ENCODE measurements at places on chromosomes 6 and 20.

DNA sequence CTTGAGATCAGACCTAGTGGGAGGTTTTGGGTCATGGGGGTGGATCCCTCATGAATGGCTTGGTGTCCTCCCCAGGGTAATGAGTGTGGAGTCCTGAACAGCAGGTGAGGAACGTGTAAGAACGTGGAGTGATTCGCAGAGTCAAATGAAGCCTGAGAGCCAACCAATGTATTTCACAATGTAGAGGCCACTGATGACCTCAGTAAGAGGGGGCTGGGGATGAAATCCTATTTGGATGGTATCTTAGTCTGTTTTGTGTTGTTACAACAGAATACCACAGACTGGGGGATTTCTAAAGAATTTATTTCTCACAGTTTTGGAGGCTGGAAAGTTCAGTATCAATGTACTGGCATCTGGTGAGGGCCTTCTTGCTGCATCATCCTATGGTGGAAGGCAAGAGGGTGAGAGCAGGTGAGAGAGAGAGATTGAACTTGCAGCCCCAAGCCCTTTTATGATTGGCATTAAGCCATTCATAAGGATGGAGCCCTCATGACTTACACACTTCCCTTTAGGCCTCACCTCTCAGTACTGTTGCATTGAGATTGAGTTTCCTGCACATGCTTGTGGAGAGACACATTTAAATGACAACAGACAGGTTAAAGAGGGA is 47.3 kb upstream of the HIVEP1 start:
- DNase-seq = no peak

GRCh38 chr6:43804550-43805223 is 34.7 kb downstream of the VEGFA start:
- no peak for DNase-seq

DNA sequence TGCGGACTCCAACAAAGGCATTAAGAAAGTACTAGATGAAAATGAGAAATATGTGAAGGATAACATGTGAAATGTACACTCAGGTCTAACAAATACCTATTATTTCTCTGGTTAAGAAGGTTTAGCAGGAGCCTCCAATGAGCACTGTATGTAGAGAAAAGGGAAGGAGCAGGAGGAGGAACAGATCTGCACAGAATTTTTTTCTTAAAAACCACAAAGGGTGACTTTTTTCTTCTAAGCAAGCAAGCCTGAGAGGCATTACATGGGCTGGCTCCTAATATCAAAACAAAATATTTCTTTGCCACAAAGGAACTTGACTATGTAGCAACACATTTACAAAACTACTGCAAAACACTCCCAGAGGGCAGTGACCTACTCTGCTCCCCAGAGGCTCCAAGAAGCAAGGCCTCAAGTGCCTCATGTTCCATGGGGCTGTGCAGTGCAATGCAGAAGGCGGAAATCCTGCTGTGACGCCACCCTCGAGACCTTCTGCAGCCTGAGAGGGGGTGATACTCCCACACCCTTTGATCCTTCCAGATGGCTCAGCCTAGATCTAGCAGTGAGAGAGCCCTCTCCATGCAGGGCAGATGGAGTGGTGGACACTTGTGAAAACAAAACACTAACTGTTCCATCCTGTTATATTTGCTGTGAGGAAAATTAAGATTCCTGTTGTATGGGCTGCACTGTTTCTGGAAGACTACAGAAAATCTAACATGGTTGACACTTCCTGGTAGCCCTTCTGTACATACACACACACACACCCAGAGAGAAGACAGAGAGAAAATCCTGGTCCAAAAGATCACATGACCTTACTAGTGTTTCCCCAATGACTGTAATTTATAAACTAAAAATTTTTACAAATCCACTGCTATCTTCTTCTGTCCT is 36.0 kb upstream of the SMIM29 start:
- DNase-seq = no peak

- no peak for DNase-seq
Measured at GRCh38 chr6:50330347-50330746, 280.6 kb upstream of the DEFB112 start.

DNA sequence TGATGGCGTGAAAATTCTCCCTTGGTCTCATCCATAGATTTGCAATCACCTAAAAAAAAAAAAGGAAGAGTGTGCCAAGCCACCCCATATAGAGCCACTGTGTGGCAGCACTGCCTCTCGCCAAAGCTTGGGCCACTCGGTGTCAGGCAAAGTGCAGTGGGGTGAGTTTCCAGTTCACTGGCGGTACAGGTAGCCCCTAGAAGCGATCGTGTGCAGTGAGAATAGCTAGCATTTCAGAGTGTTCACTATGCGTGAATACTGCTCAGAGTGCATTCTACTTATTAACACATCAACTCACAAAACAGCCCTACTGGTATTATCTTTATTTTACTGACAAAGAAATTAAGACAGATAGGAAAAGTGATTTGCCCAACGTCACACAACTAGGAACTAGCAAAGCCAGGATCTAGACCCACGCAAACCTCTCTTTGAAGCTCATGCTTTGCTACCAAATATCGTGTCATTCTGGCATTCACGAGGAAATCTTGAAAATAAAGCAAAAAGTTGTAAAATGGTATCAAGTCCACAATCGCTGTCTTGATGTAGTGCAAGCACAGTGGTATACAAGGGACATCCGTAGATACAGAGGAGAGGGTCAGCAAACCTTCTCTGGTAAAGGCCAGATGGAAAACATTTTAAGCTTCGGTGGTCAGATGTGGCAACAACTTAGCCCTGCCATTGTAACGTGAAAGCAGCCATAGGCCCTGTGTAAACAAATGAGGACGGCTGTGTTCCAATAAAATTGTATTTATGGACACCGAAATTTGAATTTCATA is 10.4 kb upstream of the GCNT2 start:
- DNase-seq = no peak

DNA sequence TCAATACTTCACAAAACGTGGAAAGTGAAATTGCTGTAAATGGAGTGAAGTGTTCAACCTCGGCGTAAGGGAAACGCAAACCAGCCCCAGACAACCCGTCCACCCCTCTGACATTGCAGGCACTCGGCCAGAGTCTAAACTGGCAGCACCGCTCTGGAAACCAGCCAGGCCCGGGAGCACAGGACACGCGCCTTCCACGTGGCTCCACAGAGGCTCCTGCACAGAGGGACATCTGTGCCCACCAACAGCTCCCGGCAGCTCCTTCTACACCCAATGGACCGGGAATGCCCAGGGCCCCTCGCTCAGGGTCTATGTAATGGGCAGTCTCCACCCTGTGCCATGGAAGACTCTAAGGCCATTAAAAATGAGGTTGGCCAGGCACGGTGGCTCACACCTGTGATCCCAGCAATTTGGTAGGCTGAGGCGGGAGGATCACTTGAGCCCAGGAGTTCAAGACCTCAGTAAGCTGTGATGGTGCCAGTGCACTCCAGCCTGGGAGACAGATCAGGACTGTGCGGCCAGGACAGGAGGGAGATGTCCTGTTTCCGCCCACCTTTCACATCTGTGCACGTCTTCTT is 3.4 kb upstream of the HELZ2 start:
- no peak for DNase-seq

- no peak for DNase-seq
Measured at GRCh38 chr6:143955971-143956370, 52.1 kb downstream of the PLAGL1 start.

DNA sequence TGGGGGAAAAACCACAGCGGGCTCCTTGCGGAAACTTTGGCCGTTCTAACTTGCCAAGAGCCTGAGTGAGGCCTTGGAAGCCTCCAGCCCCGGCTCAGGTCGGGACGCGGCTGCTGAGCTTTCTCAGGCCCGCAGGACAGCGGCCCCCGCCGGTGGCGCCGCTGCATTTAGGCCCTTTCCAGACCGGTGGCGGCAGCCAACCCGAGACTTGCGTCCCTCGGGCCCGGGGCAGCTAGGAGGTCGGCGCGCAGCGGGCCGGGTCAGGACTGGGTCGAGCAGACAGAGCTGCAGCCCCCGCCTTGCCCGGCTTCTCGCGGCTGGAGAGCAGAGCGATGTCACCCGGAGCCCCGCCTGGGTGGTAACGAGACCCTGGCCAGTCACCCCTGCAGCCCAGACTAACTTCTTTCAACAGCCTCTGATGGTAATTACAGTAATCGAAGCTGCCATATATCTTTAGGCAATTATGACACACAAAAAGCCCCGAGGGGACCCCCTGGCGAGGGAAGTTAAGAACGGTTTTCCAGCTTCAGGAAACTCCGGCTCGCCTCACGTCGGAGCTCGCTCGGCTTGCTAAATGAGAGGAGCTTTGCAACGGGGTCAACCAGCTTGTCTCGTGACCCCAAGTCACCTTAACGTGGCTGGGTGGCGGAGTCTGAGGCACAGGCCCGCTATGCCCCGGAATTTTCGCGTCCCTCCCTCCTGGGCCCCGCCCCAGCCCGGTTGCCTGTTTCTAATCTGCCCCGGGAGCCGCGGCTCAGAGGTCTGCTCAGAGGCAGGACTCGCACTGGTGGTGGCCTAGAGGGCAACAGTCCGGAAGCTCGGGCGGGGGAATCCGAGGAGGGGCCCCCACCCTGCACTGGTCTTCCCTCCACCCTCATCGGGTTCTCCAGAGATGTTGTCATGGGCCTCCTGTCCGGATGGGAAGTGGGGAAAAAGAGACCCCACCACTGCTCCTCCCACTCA is 3.0 kb downstream of the NR2E1 start:
- peak; percentile 39 for DNase-seq

DNA sequence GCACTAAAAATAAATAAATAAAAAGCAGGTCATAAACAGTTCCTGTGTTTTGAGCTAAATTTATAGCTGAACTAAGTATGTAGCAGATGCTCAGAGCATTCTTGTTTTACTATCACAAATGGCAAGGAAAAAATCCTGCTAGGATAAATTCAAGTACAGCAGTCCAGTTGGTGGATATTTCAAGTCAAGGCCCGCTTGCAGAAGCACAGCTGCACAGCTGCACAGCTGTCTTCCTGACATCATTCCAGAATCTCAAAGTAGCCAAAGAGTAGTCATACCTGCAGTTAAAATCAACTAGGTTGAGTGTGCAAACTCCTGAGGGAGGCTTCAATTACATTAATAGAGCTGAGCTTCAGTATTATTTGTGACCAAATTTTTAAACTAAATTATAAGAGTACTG is 297.7 kb upstream of the MANEA start:
- DNase-seq = no peak

DNA sequence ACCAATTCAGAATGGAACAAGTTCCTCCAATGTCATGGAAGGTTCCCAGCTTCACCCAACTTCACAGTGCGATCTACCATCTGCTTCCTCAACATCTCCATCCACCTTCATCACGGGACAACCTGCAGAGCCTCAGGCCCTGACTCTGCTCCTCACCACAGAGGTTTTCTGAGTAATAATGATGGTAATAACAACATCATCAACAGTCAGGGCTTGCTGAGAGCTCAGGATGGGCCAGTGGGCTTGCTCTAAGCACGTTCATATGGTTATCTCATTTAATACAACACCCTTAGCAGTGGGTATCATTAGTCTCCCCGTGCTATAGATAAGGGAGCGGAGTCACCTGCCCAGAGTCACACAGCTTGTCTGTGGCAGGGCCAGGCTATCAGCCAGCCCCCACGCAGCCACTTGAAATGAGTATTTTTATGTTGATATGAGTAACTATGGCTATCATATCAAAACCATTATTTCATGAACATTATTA is 38.6 kb downstream of the PREX1 start:
- DNase-seq = no peak

GRCh38 chr6:33689879-33690278 is 21.6 kb downstream of the UQCC2 start:
- DNase-seq = no peak

GRCh38 chr6:143205585-143205984 is 144.9 kb downstream of the AIG1 start:
- no peak for DNase-seq

DNA sequence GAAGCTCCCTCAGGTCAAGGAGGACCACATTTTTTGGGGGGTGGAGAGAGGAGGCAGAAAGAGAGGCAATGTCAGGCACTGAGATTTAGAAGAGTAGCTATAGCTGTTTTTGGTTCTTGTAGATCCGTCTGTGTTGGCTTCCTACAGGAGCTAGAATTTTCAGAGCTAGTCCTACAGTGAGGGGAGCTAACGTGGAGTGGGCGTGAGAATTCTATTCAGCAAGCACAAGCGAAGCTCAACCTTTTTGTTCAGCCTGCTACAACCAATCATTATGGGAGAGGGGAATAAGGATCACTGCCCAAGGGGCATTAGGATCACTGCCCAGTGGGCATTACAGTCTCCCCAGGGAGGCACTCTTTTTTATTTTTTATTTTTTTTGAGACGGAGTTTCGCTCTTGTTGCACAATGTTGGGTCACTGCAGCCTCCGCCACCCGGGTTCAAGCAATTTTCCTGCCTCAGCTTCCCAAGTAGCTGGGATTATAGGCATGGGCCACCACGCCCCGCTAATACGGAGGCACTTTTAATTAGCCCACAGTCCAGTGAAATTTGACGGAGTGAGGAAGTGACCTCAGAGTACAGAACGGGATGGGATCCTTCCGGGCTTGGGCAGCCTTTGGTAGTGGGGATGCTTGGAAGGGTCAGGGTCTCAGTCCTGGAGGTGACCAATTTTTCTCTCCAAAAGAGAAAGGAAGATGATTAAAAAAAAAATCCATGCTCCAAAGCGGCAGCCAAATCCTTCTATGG is 1.1 kb upstream of the PANK2 start:
- DNase-seq = no peak

GRCh38 chr6:20439558-20439957 is 37.9 kb downstream of the E2F3 start:
- DNase-seq = no peak

DNA sequence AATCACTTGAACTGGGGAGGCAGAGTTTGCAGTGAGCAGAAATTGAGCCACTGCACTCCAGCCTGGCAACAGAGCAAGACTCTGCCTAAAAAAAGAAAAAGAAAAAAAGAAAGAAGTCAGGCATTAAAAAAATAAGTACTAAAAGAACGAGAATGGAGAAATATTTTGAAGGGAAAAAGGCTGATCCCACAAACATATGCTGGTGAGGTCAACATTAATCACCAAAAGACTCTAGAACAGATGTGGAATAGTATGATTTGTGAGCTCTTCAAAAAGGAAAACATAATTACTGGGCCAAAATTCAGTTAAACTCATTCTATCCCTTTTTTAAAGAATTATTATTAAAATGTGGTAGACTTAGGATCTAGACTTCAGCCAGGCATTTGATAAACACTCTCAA is 61.2 kb upstream of the NRSN1 start:
- no peak for DNase-seq

- DNase-seq = no peak
Measured at GRCh38 chr6:113182370-113183141, 674.6 kb upstream of the MARCKS start.

- no peak for DNase-seq
Measured at GRCh38 chr6:150314230-150315188, 54.3 kb upstream of the IYD start.

DNA sequence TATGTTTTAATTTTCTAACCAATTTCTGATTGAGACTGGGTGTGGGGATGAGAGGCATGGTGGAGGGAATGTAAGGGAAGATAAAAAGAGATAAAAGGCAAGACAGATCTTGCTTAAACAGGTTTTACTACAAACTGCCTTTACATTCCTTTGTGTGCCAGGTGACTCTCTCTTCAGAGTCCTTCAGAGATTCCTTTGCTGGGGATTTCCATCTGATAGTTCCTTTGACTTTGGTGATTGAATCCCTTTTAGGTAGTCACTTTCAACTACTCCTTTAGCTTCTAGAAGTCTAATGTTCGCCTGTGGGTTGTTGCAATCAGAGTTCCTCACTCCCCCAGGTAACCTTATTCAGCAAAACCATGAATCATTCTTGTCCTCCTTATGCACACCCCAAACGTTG is 283.3 kb upstream of the MANEA start:
- no peak for DNase-seq

GRCh38 chr6:24848461-24848860 is 49.7 kb upstream of the ARMH2 start:
- no peak for DNase-seq

Data from SK-N-MC (cell line).